Naive thymus-derived CD4-positive, alpha-beta T cell (primary cell): ENCODE measurements at places on chromosomes 2 and 18. TPM values are rescaled to one million over a fixed set of nuclear protein-coding genes. Genes with fewer than 3 reads are reported as not detected.
A peak's percentile ranks its signal among the peaks of the same experiment; 100 is the strongest.

- DNase-seq, result no peak
Measured at GRCh38 chr18:48921305-48922225, 29.2 kb downstream of the SMAD7 start.

DNA sequence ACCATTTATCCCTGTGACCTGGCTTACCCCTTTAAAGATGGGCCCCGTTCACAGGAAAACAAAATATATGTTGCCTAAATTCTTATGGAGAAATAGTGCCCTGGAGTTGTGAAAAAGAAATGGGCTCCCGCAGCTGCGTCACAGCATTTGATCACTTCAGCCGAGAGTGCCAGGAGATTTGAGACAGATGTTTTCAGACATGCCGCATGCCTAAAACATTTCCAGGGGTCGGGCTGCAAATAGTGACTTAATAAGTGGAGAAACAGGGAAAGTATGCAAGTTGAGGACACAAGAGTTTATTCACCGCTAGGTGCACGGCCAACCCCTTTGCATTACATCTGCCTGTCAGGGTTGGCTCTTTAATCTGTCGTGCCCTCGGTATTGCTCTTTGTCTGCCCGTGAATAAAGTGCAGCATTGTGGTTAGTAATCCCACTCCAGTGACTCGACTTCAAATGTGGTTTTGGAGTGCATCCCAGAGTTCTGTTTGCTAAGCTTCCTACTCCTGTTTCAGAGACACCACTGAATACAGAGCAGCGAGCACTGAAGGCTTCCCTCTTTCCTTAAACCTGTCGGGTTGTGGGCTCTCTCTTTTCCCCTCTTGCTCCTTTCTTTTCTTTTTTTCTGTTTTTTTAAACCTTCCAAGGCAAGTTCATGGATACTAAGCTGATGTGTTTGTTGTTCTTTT is 187.5 kb downstream of the LTBP1 start:
- no peak for DNase-seq

GRCh38 chr18:34207344-34207851 is 17.3 kb downstream of the NOL4 start:
- no peak for DNase-seq

DNA sequence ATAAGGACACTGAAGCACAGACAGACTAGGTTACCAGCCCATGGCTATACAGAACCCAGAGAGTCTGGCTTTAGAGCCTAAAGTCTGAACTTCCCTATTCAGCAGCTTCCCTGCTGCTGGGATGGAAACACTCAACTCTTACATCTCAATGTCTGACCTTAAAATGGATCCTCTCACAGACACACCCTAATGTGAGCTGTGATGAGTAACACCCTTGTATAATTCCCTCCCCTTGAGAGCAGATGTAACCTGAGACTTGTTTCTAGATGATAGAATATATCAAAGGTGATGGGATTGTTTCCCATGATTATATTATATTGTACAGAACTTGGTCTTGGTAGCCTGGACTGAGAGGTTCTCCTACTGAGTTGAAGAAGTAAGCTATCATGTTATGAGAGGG is 577.1 kb upstream of the KLHL29 start:
- no peak for DNase-seq

DNA sequence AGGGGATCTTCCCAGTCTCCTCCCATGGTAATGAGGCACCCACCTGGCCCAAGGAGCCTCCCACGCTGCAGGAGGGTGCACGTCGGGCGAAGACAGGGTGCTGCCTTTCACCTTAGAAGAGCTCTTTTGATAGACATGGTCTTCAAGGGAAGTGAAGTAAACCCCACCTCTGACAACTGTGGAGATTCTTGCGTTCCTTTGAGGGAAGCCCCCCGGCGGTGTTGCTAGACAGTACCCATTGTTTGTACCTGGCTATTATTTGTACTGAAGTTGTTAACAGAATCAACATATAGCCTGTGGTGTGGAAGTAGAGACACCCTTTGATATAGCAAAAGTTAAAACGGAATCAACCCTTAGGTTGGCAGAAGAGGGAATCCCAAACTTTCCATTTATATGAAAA is 648.0 kb downstream of the GALR1 start:
- no peak for DNase-seq

GRCh38 chr18:183769-184168 is 25.4 kb downstream of the USP14 start:
- no peak for DNase-seq

GRCh38 chr18:37544217-37544616 is 21.4 kb downstream of the CELF4 start:
- DNase-seq, result no peak

GRCh38 chr2:70907130-70908057 is 28.3 kb upstream of the ATP6V1B1 start:
- peak; percentile 23 for DNase-seq

DNA sequence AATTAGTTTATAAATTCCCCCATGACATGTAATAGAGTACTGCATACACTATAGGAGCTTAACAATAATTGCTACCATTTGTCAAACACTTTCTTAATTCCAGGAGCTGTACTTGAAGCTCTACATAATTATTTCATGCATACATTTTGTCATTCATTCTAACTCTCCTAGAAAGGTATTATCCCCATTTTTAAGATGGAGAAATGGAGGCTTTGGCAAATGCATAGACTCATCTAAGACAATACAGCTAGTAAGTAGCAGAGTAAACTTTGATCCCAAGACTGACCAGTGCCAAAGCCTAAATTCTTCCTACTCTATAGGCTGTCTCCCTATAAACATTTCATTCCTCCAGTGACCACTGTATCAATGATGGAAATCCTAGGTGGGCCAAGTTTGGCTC is 42.6 kb upstream of the TMEM247 start:
- no peak for DNase-seq

DNA sequence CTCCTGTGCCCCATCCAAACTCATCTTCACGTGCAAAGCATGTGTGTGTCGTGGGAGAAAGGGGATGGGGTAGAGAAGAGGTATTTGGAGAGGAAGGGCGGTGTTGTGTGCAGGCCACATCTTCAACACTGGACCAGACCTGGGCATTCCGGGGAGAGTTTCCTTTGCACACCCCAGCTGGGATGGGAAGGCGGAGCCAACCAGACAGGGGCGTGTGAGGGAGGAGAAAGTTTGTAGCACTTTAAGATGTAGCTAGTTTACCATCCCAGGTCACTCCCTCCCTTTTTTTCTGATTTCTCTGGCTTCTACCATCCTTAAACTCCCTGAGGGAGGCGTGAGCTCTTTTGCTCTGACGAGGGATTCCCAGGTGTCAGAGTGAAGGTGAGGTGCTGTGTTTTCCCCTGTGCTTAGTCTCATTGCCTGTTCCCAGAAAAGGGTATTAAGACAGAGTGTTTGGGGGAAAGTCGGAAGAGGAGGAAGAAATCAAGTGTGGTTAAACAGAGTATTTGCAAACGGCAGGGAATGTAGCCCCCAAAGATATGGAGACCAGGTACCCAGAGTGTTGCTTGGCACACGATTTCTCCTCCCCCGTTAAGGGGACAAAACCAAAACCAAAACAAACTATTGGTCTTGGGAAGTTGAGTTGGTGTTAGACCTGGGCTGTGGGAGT is 1.6 kb downstream of the SETBP1 start:
- no peak for DNase-seq

- DNase-seq, result no peak
Measured at GRCh38 chr2:189386741-189387140, 54.5 kb upstream of the WDR75 start.

DNA sequence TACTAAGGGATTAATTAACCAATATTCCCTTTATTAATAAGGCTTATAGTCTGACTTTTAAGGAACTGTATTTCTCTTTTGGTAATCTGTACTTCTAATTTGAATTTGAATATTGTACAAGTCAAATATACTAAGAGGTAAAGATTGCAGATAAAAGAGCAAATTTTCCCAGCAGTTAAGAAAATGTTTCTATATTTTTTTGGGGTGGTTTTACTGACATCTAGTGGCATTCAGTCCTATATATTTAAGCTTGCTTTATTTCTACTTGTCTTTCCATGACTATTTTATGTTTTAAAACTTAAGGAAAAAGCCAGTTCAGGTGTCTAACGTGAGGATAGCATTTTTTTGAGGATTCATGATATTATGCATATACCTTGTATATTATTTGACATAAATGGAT is 41.6 kb downstream of the TDRD15 start:
- no peak for DNase-seq

GRCh38 chr2:216370961-216371712 is 1.1 kb downstream of the MARCHF4 start:
- no peak for DNase-seq

- peak; percentile 89 for DNase-seq
Measured at GRCh38 chr2:127387655-127388422, at the start of gene MAP3K2. Gene MAP3K2 (minus strand): TSS chr2:127387975. CDS start chr2:127343129, 44,846 bp downstream.

GRCh38 chr2:224261326-224261725 is 140.6 kb downstream of the FAM124B start:
- no peak for DNase-seq

- DNase-seq, result no peak
Measured at GRCh38 chr2:43123028-43123427, 103.4 kb downstream of the ZFP36L2 start.

GRCh38 chr18:59873641-59874040 is 26.2 kb upstream of the PMAIP1 start:
- no peak for DNase-seq

DNA sequence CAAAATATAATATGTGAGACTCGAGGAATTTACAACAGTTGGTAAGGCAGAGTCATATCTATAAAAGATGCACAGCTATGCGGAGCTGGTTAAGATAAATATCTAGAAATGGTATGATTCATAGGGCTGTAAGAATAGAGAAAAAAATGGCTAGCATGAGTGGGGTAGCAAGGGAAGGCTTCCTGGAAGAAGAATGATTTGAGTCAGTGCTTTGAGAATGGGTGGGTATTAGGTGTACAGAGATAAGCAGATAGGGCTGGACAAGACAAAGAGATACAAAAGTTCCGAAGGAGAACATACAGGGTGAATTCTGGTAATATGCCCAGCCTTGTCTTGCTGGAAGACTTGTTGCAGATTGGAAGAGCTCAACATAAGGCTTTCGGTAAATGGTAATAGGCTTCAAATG is 291.5 kb upstream of the CCDC68 start:
- no peak for DNase-seq

- no peak for DNase-seq
Measured at GRCh38 chr18:46754661-46755292, 2.1 kb downstream of the ST8SIA5 start.

PAIP2B gene
- total RNA-seq, result 3.0 TPM

DNA sequence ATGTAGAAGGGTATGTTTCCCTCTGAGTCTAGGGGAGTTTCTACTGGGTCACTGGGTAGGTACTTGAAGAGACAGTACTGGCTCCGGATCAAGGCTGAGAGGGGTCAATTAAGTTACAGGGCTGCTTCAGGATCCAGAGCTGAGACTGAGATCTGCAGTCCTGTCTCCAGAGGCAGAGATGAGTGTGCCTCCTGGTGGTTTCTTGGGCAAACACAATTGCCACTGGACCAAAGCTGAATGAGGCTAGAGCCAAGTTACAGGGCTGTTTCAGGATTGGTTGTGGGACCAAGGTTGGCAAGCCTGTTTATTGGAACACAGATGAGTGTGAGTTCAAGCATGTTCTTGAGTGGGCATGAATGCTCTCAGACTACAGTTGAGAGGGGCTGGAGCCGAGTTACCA is 157.9 kb downstream of the ADCYAP1 start:
- DNase-seq, result no peak

GRCh38 chr2:7706791-7707190 is 789.6 kb downstream of the RNF144A start:
- DNase-seq, result no peak

- no peak for DNase-seq
Measured at GRCh38 chr2:113846429-113846828, 43.5 kb upstream of the ACTR3 start.

GRCh38 chr2:13858626-13859025 is 773.9 kb upstream of the LRATD1 start:
- DNase-seq, result no peak

GRCh38 chr2:60339286-60339685 is 214.2 kb downstream of the BCL11A start:
- no peak for DNase-seq

GRCh38 chr18:72208920-72209676 is 335.0 kb downstream of the CBLN2 start:
- DNase-seq, result no peak

SLC9A2 gene
- not detected for total RNA-seq
